Fibroblast of villous mesenchyme (primary cell): ENCODE measurements at places on chromosomes 11 and 22. TPM values are rescaled to one million over a fixed set of nuclear protein-coding genes. Genes with fewer than 3 reads are reported as not detected.

Gene NAP1L4
- 87.6 and 121 TPM in 2 replicates for total RNA-seq

Gene CCDC15
- 2.6 and 3.5 TPM in 2 replicates for total RNA-seq

Gene NRXN2
- 2.6 and 5.2 TPM in 2 replicates for total RNA-seq

Gene JAM3
- total RNA-seq, result 39.6 and 48.8 TPM in 2 replicates

Gene CHRNA10
- total RNA-seq, result 0.86 and 0.97 TPM in 2 replicates

Gene SLC25A17
- total RNA-seq, result 12.9 and 23.7 TPM in 2 replicates

Gene GLB1L3
- total RNA-seq, result not detected in 2 replicates

Gene PATE2
- 0.32 TPM in 1 of 2 replicates, not detected in the other for total RNA-seq

Gene PNPLA5
- total RNA-seq, result not detected in 2 replicates

Gene SYT12
- total RNA-seq, result 0.43 and 0.64 TPM in 2 replicates

Gene SEZ6L
- total RNA-seq, result not detected in 2 replicates

Gene KRTAP5-7
- not detected in 2 replicates for total RNA-seq

GRCh38 chr11:57387289-57388030 lies 3.0 kb downstream of the PRG2 start:
- no peak for DNase-seq

DNA sequence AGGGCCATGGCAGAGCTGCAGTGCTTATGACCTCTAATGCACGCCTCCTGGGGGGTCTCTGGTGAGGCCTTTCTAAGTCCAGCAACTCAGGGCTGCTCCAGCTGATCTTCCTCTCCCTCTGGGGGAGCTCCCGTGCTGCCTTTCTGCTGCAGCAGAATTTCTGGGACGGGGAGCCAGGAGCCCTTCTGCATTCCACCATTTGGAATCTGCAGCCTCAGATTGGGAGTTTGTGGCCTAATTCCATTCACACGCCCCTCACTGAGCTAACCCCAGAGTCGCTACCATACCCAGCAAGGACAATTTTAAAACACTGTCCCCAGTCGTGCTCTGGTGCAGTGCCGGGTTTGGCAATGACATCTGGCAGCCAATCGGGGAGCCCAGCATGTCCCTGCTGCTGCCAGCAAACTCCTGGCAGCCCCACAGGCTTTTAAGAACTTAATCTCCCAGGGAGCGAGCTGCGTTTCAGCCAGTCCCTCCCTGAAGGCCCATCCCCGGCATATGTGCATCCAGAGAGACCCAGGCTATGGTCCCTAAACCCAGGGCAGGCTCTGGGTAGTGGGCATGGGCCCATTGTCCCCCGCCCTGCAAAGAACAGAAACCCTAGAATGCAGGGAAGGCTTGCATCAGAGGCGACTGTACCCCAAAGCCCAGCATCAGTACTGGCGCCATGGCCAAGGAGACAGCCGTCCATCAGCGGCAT lies 4.7 kb downstream of the SHANK2 start:
- no peak for DNase-seq

DNA sequence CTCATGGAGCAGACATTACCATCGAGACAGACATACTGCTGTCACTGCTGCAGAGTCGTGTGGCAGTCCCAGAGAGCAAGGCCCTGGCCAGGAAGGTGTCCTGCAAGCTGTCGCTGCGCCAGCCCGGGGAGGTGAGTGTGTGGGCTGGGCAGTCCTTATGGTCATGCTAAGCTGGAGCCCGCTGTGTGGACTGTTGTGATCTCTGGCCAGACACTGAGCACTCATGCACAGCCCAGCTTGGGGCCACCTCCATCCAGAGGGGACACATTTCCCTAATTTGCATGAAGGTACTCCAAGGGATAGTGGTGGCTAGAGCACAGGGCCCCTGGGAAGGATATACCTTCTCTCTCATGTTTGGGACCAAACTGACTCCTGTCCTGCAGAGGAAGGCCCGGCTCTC lies 9.6 kb downstream of the ANKK1 start:
- DNase-seq, result no peak

DNA sequence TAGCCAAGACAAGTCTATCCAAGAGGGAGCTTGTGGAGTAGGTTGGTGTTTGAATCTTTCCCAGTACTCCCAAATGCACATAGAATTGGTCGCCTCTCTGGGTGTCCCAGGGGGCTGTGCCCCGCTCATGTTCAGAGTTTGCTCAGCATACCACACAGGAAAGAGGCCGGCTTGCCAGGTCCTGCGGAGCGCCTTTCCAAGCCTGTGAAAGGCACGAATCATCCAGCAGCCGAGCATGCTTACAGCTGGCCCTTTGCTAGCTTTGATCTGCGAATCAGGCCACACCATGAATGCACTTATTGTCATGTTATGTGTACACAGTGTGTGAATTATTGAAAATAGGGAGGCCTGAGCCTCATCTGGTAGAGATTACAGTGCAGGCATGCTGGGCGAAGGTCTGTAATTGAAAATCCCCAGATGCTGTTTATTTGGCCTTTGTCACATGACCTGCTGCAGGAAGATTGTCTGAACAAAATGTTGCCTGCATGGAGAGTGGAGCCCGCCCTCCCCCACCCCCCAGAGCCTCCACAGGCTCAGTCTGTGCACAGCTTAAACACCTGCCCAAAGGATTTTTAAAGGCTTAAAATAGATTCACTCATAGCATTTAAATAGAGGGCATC lies 163.3 kb upstream of the RASSF10 start:
- peak; percentile 91 for DNase-seq

GRCh38 chr11:66542362-66542761 lies 3.5 kb downstream of the ZDHHC24 start:
- no peak for DNase-seq

GRCh38 chr22:19595532-19595931 lies 71.3 kb upstream of the CLDN5 start:
- no peak for DNase-seq
